ENCODE measurements at places on chromosomes 16 and 17.

DNA sequence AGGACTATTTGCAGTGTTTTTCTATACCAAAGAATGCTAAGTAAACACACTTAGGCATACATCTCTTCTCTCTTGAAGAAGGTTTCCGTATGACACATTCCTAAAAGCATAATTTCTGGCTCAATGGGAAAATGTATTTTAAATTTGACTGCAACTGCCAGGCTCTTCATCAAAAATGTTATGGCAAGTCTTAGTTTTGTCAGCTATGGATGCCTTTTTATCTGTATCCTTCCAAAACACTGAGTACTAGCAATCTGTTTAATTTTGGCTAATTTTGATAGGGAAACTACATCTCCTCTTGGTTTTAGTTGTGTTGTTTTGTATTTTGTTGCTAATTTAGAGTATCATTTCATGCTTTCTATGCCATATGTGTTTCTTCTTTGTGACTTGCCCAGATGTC is 35.4 kb downstream of the MRPS23 start:
- no peak for DNase-seq

- no peak for DNase-seq
Observed at GRCh38 chr17:4980644-4981216, 6.7 kb downstream of the CAMTA2 start.

- DNase-seq: no peak
Observed at GRCh38 chr16:67805718-67806427, 487 bp downstream of the RANBP10 start.

- DNase-seq: no peak
Observed at GRCh38 chr16:57937861-57938260, 33.1 kb downstream of the CNGB1 start.

DNA sequence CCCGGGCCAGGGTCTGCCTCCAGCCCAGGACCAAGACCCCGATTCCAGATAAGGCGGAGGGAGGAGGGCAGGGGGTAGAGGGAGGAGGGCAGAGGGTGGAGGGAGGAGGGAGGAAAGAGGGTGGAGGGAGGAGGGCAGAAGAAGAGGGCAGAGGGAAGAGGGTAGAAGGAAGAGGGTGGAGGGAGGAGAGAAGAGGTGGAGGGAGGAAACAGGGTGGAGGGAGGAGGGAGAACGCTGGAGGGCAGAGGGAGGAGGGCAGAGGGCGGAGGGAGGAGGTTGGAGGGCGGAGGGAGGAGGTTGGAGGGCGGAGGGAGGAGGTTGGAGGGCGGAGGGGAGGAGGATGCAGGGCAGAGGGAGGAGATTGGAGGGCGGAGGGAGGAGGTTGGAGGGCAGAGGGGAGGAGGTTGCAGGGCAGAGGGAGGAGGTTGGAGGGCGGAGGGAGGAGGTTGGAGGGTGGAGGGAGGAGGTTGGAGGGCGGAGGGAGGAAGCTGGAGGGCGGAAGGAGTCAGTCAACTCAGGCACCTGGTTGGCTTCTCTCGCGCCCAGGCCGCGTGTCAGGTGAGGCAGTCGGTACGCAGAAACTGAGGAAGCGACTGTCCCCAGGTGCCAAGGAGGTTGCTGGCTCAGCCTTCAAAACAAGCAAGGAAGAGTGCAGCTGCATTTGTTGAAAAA is 65.2 kb downstream of the KLHDC4 start:
- DNase-seq: no peak

DNA sequence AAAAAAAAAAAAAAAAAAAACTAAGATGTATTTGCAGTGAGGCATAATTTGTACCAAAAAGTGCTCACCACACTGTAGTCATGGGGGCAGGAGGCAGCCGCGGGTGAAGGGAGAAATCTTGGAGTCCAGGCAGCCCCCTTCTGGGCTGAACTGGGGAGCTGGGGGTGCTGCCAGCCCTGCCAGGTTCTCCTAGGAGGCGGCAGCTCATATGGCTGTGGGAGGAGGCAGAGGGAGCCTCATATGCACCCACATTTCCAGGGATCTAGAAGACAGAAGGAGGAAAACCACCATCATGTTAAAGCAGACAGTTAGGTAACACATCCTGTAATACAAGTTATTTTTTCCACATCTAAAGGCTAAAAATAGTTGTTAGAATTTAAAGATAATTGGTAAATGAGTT is 16.3 kb downstream of the MAPT start:
- no peak for DNase-seq

GRCh38 chr17:46841561-46842379 is 9.6 kb upstream of the WNT9B start:
- DNase-seq: no peak

- DNase-seq: no peak
Observed at GRCh38 chr16:411576-412265, 10.0 kb downstream of the DECR2 start.

DNA sequence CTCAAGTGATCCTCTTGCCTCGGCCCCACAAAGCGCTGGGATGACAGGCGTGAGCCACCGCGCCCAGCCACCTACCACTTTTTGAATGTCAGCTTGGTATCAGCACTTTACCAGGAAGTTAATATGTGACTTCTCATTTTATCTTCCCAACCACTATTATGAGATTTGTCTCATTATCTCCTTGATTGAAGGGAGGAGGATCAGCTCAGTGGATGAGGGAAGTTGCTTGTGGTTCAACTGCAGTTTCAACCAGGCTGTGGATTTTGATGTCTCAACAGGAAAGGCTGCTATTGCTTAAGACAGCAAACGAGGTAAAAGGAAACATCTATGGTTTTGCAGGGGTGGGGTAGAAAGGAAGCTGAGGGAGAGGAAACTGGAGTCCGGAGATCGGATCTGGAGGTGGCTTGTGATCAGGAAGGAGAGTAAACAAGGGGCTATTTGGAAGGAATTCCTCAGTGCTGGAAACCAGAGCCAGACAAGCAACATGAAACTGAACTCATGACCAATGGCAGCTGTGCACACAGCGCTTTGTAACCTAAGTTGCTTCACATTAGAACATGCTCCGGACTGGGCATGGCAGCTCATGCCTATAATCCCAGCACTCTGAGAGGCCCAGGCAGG is 180.5 kb downstream of the VPS53 start:
- DNase-seq: no peak

Data from stimulated activated CD4-positive, alpha-beta T cell treated with anti-CD3 and anti-CD28 coated beads, Interleukin-15, amount 100 ng/mL, for 1 hour (primary cell).